ENCODE measurements at places on chromosomes 13 and 19.
A peak's percentile ranks its signal among the peaks of the same experiment; 100 is the strongest.

DNA sequence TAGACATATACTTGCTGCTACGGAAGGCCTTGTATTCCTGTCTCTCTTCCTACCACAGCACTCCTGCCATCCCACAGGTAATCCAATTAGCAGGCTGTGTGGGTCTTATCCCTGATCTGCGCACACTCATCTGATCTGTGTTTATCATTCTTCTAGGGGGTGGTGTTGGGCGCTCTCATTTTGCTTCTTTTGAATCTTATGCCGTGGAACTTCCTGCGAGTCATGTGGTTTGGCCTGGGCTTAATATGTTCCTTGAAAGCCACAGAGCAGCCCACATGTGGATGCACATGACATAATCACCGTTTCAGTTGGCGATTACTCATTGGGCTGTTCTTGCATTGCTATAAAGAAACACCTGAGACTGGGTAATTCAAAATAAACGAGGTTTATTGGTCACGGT is 7.5 kb downstream of the RASA3 start:
- peak; percentile 95 for DNase-seq

- DNase-seq = no peak
These were observed 82.7 kb downstream of the FOXO1 start for GRCh38 chr13:40583738-40584137.

DNA sequence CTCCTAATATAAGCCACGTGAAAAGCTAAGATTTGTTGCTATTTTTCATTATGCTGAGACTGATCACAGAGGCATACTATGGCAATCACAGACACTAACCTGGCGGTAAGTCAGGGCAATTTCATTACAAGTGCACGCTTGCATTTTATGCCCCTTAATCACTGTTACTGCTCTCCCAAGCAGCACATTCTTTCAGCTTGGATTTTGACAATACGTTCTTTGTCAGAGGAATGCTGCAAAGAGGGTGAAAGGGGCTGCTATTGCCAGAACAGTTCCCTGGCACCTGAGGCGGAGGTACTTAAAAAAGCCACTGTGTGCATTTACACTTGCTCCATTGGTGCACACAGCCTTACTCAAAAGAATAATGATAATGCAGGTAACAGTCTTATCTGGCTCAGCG is 346.6 kb downstream of the RFC3 start:
- DNase-seq = no peak

GRCh38 chr19:31675193-31675913 is 326.1 kb upstream of the TSHZ3 start:
- DNase-seq = peak; percentile 59

DNA sequence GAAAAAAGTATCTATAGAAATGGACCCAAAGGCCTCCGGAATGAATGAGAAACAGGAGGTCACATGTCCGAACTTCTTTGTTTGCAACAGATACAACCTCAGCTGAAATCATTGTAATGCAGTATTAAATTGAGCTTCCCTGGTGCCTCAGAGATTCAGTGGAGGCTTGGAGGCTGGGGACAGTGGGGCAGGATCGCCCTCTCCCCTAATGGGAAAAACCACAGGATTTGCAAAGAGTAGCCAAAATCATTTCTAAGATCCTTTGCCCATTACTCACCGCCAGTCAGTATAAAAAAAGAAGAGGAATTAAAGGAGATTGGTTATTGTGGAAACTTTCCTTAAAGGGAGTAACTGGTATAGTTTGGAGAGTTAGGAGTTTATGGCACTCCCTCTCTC is 30.4 kb upstream of the IRS2 start:
- peak; percentile 21 for DNase-seq

DNA sequence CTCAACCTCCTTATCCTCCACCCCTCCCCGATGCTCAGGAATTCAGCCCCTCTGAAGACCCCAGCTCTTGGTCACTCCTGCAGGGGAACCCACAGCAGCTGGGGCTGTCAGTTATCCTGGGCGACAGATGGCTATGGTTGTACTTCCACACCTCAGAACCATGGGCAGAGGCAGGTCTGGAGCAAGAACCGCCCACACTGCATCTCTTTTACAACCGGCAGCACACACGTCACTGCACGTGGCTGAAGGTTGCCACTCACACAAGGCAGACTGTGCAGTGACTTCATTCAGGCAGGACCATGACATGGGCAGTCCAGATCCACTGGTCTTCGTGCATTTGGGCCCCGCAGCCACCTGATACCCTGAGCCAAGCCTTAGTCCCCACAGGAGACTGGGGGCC is 21.5 kb upstream of the SDHAF1 start:
- DNase-seq = no peak

GRCh38 chr13:101429733-101430132 is 13.4 kb upstream of the NALCN start:
- DNase-seq = peak; percentile 7

GRCh38 chr19:48812094-48812929 is 1.5 kb upstream of the BCAT2 start:
- DNase-seq = peak; percentile 13

- peak; percentile 22 for DNase-seq
These were observed 5.7 kb downstream of the COMP start for GRCh38 chr19:18785179-18786124.

DNA sequence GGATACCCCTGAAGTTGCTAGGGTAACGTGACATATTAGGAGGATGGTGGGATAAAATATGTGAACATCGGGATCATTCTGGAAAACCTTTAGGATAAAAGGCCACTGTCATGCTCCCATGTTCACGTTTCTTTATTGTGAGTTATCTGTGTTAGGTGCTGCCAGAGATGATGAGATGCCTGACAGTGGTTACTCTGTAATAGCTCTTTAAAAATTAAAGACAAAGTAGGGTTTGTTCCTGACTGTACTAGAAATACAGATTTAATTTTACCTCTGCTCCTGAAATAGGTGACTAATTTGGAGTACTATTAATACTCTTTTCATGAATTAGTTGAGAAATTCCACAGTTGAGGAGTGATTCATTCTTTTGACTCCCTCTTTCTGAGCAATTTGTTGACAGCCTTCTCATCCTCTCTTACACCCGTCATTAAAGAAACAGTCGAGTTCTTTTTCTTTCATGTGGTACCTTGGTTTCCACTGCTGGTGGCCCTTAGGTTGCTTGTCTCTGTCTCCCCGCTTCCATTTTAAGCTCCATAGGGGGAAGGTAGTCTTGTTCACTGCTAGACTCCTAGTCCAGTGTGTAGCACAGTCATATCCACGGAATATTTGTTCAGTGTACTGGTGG is 28.4 kb downstream of the SAE1 start:
- DNase-seq = peak; percentile 15

DNA sequence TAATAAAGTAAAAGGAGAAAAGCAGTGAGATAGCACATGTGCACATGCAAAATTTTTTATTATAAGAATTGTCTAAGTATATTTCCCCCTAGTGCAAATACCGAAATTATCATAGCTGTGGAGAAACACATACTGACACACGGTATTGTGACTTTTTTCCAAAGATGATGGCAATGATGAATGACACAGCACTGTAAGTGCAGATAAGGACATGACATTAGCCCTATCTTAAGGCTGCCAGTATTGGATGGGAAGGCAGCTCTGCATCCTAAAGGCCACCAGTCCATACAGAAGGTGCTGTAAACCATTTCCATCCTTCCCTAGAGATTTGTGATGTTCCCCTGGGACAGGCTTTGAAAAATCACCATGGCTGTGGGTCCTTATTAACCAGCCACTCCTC is 11.5 kb upstream of the MICU2 start:
- DNase-seq = no peak

DNA sequence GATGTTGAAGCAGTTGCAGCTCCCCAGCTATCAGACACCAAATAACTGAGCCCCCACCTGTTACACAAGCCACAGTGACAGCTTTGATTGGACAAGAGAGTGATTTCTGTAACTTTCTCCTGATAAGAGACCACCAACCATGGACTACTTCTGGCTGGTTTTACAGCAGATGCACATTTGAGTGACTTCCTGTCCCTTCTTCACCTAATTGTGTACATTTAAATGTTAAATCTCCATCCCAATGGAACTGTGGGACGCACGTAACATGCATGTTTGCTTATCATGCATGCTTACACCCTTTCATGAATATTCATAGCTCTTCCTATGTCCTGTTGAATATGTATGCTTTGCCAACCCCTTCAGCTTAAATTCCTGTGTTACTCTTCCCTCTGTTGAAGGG is 6.0 kb upstream of the TNFSF11 start:
- DNase-seq = no peak

DNA sequence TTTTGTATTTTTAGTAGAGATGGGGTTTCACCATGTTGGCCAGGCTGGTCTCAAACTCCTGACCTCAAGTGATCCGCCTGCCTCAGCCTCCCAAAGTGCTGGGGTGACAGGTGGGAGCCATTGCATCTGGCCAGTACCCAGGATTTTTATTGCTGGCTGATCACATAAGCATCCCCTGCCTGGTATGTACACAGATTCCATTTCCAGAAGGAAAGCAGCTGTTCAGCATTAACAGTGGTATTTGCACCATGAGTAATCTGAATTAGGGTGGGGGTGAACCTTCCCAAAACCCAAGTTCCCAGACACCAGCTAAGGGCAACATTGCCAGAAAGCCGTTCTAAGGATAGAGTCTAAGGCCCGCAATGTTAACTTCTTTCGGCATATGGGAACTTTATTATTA is 7.3 kb downstream of the ZNF555 start:
- DNase-seq = peak; percentile 41

GRCh38 chr13:101747039-101747438 is 294.6 kb downstream of the ITGBL1 start:
- no peak for DNase-seq

DNA sequence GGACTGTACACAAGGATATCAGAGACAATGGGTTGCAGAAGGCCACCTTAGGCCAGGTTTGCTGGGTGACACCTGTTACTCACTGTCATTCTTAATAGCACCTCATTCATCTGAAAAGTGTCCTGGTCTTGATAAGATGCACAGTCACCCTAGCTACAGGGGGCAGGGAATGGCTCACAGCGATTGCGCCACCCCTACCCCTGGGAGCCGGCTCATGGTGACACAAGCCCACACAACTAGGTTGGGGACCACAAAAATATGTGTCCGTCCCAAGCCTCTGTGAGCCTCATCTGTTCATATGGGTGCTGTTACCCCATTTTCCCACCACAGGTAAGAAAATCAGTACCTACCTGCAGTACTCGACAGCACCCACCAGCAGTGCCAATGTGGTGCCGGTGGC is 23.4 kb downstream of the MED26 start:
- DNase-seq = no peak

GRCh38 chr19:36150586-36150985 is 1.7 kb downstream of the COX7A1 start:
- no peak for DNase-seq

DNA sequence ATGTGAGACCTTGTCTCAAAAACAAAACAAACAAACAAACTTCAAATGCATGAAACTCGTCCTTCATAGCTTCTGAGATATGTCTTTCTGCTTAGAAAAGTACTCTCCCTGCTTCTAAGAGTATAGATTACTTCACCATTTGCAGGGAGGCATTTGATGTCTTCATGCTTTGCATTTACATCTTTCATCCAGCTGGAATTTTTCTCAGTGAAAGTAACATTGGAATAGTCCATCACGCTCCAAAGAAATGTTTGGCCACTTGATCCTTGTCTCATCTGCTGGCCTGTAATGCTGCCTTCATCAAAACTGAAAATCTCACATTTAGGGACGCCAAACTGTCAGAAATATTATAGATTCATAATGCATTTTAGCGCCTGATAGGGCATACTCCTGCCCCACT is 19.2 kb downstream of the PNMA8A start:
- DNase-seq = no peak

- DNase-seq = peak; percentile 14
These were observed 143.3 kb upstream of the IPO5 start for GRCh38 chr13:97810152-97810551.

- DNase-seq = no peak
These were observed 235.8 kb downstream of the EFNB2 start for GRCh38 chr13:106299621-106300020.

DNA sequence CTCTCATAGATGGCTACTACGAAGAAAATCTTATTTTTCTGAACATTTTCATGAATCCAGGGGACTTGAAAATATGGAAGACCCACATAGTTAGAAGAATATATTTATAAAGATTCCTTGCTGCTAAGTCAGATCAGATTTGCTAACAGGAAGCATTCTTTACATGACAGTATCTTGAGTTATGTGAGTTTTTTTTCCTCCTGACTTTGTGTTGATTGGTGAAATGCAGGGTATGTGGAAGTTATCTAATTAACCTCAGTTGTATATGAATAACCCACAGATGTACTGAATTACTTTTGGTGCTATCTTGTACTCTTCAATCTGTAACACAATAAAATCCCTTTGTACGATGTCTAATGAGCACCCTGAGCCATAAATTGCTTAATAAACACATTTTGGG is 53.8 kb downstream of the ESD start:
- DNase-seq = peak; percentile 31

GRCh38 chr19:45306040-45306439 is 16.6 kb downstream of the CKM start:
- DNase-seq = no peak

- no peak for DNase-seq
These were observed 32.2 kb downstream of the SLAIN1 start for GRCh38 chr13:77729502-77730221.

DNA sequence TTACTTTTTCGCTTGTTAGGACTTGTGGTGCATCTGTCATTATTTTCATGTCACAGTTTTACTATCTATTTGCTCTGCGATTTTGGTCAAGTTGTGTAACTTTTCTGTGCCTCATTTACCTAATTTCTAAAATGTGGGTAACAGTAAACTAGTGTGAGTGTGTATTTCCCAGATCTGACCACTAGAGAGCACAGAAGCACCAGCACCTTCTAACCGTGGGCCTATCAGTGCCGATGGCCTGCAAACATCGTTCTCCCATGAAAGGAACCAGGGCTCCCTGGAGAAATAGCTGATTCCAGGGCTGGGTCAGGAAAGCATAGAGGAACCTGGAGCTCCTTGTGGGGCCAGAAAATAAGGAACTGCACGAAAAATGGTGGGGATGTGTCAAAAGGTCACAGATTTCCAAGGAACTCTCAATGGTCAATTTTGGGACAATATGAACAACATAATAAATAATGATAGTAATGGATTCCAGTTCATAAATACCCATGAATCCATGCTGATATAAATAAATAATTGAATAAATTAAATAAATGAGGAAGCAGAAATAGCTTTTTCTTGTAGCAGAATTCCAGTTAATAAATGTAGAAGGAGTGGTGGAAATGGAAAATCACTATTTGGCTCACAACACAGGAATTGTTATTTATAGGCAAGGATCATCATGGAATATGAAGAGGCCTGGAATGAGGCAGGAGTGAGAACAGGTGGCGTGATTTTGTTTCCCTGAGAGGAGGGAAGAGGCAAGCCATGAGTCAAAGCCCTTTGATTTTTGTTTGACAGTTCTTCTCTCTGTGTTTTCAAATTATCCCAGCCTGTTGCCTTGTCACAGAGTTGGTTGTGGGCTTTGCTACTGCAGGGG is 31.1 kb downstream of the CEACAM8 start:
- DNase-seq = peak; percentile 39

- no peak for DNase-seq
These were observed 76.7 kb downstream of the TEX26 start for GRCh38 chr13:31009166-31009565.

- DNase-seq = no peak
These were observed 1158.0 kb upstream of the SPRY2 start for GRCh38 chr13:81498969-81499368.
